Activated CD8-positive, alpha-beta memory T cell treated with anti-CD3 and anti-CD28 coated beads for 4 hours (primary cell): ENCODE measurements at places on chromosomes 2 and 18.

DNA sequence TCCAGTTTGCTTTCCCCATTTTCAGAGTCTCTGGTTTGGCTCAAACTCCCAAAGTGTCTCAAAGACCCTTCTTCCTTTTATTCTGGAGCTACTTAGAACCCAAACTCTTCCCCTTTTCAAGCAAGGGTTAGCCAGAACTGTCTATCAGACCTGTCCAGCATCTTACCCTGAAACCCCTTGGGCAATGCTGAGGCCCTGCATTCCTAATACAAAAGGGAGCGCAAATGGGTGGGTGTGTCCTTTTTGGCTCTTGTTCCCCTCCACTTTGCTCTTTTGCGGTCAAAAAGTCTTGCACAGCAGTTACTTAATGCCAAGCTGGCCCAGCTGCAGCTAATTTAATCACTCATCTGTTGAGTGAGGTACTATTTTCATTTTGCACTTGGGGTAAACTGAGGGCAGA lies 231.2 kb upstream of the FOSL2 start:
- no peak for DNase-seq

- no peak for DNase-seq
Observed at GRCh38 chr2:15311201-15311907, 249.8 kb downstream of the NBAS start.

DNA sequence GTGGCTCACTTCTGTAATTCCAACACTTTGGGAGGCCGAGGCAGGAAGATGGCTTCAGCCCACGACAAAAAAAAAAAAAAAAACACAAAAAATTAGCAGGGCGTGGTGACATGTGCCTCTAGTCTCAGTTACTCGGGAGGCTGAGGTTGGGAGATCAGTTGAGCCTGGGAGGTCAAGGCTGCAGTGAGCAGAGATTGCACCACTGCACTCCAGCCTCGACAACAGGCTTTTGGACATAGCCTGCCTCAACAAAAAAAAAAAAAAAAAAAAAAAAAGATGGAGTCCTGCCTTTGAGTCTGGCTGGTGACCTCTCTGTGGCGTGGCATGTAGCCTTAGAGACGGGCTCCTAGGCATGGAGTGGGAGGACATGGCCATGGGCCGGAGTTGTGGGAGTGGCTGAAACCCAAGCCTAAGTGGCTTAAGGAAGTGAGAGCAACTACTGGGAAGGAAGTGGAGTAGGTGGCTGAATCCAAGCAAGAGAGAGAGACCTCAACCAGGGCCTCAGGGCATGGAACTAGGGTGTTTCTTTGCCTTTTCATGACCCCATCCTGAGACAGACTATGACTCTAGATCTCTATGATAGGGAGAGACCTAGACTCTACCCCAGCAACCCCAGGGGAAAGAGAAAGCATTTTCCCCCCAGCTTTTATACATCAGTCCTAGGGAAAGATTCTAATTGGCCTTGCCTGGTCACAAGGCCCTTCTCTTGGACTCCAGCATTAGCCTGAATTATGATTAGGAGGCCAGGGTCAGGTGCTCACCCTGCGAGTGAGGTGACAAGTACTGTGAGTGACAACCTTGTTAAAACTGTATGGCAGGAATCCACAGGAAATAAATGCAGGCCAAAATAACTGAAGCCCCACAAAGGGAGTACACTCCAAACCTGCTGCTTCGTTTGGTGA lies 34.2 kb downstream of the NPAS2 start:
- DNase-seq: no peak

- no peak for DNase-seq
Observed at GRCh38 chr2:220512419-220512818, 885.0 kb downstream of the SLC4A3 start.

DNA sequence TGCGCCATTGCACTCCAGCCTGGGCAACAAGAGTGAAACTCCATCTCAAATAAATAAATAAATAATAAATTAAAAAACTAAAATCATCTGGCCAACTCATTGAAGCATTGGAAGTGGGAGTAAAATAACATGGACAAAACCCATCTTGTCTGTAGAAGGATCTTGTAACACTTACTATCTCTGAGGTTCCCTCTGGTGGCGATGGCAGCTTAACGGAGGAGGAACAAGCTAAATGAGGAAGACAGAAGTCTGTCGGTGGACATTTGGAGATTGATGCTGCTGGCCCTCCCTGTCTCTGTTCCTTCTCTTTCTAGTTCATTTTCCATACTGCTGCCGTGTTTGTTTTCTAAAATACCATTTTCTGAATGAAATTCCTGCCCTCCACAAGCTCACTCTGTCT lies 43.4 kb downstream of the ZCCHC2 start:
- DNase-seq: no peak

DNA sequence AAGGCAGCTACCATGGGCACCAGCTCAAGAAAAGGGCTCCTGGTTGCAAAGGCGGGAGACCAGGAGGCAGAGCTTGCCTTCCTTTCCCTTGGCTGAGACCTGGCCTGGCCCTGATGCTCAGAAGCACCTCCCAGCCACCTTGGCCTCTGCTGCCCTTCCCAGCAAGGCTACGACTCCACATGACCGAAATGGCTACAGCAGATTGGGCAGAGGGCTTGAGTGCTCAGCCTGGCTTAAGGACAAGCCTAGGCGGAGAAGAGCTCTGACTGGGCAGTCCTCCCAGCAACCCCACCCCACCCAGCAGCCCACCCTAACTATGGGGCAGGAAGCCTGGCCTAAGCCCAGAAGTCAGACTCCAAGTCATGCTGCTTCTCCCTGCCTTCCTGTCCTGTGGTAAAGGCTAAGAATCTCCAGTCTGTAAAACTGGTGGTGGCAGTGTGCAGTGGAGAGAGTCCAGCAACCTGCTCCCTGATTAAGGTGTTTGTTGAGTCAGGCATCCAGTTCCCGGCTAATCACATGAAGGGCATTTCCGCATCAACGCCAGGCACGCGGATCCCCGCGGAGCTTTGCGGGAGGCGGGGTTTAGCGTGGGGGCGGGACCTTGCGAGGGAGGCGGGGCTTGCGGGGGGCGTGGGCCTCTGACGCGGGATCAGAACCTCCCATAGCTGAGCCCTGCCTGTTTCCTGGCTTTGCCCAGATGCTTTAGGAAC lies 256.0 kb downstream of the BCL11A start:
- no peak for DNase-seq

DNA sequence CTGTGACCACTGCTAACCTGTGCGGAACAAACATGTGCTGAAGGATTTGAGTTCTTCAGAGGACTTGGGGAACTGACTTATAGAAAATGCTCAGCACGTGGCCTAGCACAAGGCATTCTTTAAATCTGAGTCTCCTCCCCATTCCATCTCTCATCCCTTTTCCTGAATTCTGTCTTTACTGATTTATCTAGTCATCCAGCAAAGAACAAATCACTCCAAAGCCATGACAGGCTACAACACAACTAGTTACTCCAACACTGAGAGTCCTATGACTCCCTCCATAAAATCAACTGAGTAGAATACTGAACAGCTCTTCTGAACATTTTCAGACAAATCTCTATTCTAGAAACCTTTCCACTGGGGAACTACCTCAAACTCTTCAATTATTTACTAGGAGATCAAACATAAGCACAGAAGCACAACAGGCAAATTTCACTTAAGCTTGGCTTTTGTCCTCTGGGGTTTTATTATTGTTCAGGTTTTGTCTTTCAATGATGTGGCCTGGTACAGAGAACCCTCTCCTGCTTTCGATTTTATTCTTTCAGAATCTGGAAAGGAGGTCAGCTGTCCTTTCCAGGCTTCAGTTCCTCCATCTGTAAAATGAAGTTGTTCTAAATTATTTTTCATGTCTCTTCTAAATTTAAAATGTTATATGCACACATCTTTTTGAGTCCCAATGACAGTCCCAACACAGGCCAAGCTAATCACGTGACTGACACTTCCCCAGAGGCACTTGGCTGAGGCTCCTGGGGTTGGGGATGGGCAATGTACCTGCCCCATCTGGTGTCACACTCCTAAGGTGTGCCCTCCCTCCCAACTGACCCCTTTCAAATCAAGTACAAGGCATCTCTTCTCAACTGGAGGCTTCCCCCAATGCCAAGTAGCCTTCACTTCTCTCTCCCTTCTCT lies 31.8 kb downstream of the RNU4ATAC start:
- no peak for DNase-seq

- DNase-seq: no peak
Observed at GRCh38 chr2:70977605-70978205, 725 bp upstream of the ANKRD53 start.

DNA sequence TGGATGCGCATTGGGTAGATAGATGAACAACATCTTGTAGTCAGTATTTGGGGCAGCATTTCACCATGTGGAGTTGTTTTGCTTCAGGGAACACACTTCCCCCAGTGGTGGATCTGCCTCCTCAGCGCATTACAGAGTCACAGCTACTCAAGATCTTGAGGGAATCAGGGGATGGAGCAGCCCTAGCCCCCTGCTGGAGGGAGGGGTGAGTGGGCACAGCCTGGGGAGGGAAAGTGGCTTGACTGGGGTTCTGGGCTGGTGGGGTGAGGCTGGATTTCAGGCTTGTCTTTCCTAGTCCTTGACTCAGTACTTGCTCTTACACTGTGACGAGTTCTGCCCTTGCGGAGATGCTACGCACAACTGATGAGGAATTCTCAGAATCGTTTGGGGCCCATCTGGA lies 271.0 kb upstream of the HS6ST1 start:
- no peak for DNase-seq

DNA sequence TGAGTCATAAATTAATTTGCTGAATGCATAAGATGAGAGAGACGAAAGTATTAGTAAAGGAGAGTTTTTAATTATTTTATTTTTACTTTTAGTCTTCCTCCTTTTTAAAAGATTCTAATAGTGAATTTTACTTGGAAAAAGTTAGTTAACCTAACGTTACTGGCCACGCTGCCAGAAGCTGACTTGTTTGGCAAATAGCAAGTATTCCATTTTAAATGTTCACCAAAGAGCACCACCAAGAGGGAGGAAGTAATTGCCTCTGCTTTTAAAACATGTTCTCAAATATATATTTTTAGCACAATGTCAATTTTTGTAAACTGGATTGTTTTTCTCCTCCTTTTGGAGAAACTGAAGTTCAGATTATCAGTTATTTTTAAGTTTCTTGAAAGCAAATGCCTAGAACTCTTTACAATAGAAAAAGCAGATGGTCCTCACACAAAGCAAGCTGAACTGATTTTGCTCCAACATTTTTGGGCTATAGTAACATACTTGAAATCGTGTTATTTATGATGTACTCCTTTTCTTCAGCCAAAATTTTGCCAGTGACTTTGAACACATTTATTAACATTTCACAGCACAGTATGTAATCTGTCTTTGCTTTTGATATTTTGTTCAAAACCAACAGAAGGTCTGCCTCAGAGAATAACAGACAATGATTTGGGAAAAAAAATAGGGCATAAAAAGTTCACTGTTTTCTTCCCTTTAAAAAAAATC lies 1311.0 kb upstream of the FAM98A start:
- DNase-seq: no peak

- no peak for DNase-seq
Observed at GRCh38 chr2:28779001-28779400, 27.4 kb downstream of the PPP1CB start.

GRCh38 chr2:112152476-112153178 lies 14.4 kb downstream of the FBLN7 start:
- DNase-seq: no peak

DNA sequence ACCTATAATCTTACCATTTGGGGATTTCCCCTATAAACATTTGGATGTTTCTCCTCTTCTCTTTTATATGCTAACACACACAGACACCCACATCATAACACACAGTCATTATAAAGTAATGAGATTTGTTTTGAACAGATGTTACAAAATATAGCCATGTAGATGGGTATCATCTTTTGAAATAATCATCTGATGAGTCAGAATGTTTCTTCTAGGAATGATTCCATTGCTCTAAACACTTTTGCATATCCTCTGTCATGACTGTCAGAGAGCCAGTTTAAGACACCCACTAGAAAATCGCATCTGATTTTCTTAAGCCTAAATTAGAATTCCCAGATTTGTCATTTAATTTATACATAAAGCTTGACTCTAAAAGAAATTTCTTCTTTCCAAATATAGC lies 442.6 kb downstream of the CMPK2 start:
- DNase-seq: no peak

- DNase-seq: no peak
Observed at GRCh38 chr2:46449700-46450099, 29.7 kb upstream of the TMEM247 start.

DNA sequence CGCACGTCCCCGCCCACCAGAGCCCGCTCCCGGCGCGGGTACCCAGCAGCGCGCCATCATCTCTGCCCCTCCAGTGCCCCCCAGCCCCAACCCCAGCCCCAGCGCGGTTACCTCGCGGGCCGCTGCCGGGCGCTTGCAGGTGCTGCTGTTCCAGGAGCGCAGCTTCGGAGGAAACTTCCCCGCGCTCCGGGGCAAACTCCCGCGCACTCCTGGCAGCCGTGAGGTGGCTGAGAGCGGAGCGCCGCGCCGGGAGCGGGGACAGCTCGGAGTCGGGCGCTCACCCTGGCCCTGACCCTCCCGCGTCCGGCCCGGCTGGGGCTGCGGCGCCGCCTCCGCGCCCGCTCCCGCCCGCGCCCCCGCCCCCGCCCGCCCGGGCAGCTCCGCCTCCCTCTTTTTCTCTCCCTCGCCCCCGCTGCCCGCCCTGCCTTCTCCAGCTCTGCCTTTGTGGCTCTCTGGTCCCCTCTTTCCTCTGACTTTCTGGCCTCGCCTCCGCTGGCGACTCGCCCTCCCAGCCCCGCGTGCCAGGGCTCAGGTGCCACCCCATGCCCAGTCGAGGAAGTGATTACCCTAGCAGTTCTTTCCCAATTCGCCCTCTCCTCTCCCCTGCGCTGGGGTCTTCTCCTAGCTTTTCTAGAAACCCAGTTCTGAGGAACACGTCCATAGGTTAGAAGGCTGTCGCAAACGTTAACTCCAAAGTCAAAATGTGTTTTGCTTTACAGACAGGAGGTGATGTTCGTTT lies at the start of gene CHST9:
TSS of gene CHST9 (minus strand) at position 284 of the 739 bp plus-strand sequence. CDS start 42,499 bp downstream, outside the sequence.
- no peak for DNase-seq

DNA sequence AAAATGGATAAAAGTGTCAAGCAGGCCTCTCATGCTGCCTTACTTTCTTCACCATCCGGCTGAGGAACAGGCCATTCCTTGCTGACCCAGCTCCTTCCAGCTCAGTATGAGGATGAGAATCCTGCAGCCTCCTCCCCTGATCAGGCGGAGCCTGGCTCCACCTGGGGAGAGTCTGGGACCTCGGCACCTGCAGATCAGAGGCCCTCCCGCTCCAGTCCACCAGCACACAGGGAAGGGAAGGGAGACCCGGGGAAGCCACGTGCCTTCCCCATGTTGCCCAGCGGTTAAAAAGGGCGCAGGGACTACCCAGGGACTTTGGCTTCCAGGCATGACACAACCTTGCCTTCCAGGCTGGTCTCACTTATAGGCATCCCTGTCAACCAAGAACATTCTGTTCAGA lies 172.0 kb downstream of the NDUFA10 start:
- DNase-seq: no peak

GRCh38 chr2:191209340-191209739 lies 35.9 kb upstream of the MYO1B start:
- DNase-seq: no peak

DNA sequence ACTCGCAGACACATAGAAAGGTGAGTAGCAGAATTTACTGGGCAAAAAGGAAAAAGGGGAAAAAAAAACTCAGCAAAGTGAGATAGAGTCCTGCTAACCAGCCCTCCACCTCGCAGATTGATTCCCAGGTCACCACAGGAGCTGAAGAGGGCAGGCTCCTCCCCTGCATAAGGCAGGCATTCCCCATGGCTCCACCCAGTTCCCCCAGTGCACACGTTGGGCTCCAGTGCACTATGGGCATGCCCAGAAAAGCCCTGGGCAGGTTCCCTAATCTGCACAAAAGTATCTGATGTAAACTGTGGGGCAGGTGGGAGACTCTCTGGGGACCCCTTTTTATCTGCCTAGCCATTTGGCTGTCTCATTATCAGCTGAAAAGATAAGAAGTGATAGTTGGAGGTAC lies 461.2 kb upstream of the TMEFF2 start:
- DNase-seq: no peak
